RCC 7860 (cell line): ENCODE measurements at places on chromosomes 12 and 14.

GRCh38 chr14:62655166-62655565 lies 390.1 kb downstream of the KCNH5 start:
- DNase-seq: no peak

GRCh38 chr12:6301721-6302120 lies 8.8 kb upstream of the PLEKHG6 start:
- DNase-seq: no peak

GRCh38 chr14:97116546-97116945 lies 319.4 kb downstream of the VRK1 start:
- peak; percentile 56 for DNase-seq

- no peak for DNase-seq
Measured at GRCh38 chr12:9786726-9787717, 26.3 kb upstream of the CD69 start.

DNA sequence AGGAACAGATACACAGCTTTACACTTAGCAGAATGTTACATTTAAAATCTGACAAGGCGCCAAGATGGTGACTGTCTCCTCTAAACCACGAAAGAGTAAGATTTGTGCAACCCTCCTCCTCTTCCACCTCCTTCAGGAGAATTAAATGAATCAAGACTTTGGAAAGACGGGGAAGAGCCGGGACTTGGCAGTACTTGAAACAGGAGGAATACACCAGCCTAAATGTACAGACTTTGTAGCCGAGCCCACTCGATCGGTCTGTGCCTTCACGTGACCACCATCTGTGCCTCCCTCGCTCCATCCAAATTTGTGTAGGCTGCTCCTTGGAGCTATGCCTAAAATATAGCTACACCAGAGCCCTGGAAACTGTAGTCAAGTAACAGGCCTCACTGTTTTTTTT lies 38.3 kb downstream of the SSPN start:
- DNase-seq: no peak

GRCh38 chr12:88206601-88207000 lies 64.5 kb downstream of the TMTC3 start:
- DNase-seq: no peak

DNA sequence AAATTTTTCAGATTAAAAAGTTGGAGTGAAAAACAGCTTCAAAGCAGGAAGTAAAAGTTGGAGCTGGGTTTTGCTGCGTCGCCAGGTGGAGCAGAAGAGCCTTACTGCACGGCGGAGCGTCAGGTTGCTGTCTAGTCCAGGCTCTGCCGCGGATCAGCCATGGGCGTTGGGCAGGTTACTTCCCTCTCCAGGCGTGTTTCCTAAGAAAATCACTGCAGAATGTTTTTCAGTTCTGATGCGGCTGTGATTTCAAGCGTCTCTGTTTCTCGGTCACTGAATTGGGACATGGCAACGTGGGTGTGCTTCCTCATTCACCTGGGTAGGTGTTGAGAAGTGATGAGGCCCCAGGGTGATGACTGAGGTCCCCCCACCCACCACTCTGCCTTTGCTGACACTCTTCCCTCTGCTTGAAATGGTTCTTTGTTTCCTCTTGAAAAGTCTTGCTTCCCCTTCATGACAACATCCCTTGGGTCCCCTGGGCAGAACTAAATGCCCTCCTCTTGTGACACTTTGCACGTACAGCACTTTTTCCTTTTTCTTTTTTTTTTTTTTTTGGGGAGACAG lies 7.6 kb downstream of the EVL start:
- no peak for DNase-seq

DNA sequence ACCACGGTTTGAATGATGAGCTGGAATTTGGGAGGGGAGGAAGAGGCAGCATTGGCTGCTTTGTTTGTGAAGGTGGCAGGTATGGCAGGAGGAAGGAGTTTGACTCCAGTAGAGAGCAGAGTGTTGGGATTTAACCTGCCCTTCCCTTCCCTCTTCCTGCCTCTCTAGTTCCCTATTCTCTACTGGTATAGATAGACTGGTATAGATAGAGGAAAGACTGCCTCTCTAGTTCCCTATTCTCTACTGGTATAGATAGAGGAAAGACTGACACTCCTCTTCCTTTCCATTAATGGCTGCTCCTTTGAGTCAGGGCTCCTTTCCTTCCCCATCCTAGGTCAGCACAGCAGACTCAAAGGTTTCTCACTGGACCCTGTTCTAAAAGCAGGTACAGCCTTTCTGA lies 8.4 kb upstream of the SYCP3 start:
- no peak for DNase-seq

GRCh38 chr12:77548797-77549196 lies 281.9 kb upstream of the NAV3 start:
- DNase-seq: no peak

- DNase-seq: no peak
Measured at GRCh38 chr12:112980491-112981158, 2.3 kb downstream of the OAS2 start.

DNA sequence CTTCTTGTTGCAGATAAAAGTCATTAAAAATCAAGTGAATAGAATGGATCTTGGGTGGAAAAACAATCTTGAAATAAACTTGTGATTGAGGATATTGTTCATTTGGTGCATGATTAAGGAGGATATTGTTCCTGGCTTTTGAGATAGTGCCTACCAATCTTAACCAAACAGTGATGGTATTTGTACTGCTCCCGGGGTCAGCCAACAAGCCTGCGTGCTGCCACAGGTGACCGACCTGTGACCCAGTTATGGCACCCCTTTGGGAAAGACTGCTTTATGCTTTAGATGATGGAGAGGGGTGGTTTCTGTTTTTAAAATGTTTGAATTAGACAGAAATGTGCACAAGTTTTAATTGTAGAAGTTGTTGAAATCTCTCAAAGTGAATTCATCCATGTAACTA lies 41.6 kb downstream of the SUDS3 start:
- DNase-seq: no peak

DNA sequence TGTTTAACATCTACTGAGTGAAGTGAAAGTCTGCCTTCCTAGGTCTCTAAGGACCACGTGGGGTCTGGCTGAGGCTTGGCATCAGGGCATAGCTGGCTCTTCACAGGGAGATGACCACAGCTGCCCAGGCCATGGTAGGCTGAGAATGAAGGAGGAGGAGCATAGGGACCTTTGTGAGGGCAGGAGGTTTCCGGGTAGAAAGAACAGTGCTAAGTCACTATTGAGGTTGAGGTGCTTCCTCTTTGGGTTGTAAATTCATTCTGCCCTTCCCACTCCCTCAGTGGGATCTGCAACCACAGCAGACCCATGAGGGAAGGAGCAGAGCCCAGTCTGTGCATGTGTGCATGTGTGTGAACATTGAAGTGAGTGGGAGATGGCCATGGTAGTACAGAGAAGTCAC lies 909.6 kb downstream of the VRK1 start:
- DNase-seq: no peak

DNA sequence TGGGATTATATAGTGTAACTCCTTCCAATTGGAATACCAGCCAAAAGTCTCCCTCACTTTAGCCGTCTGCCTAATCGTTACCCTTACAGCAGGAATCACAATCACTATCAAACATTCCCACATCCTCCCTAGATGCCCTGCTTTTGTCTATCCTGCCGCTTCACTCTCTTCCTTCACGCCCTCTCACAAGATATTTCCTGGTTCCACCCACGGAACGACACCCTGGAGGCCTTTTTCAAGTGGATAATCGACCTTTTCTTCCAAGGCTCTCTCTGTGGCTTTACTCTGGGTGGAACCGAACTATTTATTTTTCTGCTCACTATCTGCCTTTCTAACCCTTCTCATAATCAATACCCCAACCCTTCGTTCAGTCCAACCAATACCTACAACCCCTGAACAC lies 58.9 kb downstream of the MOK start:
- DNase-seq: no peak

DNA sequence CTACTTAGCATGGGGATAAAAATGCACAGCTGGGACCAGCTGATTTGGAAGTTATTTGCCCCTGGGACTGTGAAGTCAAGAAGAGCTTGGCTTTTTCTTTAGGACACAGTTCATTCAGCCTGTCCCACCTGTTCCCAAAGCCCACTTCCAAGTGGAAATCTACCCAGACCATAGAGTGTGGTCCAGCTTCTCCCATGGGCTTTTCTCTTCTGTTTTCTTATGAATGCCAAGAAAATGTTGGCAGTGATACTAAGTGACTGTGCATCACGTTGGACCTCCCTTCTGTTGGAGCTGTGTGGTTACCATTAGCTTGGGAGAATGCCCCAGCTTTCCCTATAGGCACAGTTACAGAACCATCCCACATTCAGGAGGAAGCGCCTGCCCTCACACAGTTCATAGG lies 89.4 kb downstream of the NT5DC3 start:
- DNase-seq: no peak

DNA sequence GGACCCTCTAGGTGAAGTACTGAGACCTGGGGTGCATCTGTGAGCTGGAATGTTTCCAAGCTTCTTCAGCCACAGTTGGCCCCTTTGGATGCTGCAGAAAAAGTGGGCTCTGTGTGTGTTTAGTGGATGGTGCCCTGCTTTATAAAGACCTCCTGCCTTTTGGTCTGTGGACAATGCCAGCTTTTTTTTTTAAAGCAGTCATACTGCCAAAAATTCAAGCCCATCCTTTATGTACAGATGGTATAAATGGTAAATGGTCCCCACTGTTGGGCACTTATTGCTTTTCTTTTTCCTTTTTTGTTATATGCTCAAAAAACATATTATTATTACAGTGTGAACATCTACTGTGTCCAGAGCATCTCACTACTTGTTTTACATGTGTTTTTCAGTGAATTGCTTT lies 81.1 kb downstream of the SMOC1 start:
- no peak for DNase-seq

- DNase-seq: peak; percentile 33
Measured at GRCh38 chr14:57533214-57533613, 39.6 kb upstream of the CCDC198 start.

DNA sequence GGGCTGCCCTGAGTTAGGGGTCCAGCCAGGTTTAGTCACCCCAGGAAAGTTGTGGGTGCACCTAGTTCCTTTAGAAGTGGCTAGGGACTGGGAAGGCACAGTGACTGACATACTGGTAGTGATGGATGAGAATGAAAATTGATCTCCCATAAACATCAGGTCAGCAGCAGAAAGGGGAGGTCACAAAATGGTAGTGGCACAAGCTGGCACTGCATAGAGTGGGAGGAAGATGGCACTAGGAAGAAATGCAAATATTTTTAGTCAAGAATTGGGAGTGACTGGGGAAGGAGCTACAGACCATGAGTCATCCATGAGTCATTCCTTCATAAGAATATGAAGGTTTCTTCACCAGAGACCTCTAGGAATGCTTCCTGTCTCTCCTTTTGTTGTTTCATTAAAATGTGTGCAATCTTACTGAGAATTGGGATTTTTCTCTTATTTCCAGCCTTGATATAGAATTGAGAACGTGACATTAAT lies 198.3 kb upstream of the AMIGO2 start:
- DNase-seq: peak; percentile 95

DNA sequence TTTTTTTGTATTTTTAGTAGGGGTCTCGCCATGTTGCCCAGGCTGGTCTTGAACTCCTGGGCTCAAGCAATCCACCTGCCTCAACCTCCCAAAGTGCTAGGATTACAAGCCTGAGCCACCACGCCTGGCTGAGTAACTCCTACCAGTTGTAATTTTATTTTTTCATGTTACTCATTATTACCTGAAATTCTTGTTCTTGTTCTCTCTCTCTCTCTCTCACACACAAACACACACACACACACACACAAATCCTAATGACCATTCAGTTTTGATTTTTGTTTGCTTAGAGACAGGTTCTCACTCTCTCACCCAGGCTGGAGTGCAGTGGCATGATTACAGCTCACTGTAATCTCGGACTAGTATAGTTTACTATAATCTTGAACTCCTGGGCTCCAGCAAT lies 30.2 kb downstream of the DNAL1 start:
- no peak for DNase-seq

DNA sequence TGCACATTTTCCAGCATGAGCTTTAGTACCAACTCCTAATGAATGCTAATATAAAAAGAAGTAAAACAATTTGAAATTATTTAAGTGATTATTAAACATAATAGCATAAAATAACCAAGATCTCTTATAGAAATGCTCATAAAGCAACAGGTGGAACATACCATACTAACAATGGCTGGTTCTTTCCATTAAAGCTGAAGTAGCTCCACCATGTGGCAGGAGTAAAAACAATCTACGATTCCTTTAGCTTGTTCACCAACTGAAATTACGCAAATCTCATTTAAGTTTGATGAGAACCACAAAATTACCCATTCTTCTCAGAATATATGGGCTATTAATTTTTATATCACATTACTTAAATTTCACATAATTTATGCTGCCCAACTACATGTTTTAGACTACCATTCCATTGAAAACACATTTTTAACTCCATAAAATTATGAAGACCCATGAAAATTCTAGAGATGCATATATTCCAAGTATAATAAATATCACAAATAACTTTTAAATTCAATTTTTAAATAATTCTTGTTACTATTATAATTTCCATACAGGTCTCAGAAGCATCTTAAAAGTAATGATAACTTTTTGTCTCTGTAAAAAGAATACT lies 213.6 kb downstream of the DAD1 start:
- DNase-seq: no peak

DNA sequence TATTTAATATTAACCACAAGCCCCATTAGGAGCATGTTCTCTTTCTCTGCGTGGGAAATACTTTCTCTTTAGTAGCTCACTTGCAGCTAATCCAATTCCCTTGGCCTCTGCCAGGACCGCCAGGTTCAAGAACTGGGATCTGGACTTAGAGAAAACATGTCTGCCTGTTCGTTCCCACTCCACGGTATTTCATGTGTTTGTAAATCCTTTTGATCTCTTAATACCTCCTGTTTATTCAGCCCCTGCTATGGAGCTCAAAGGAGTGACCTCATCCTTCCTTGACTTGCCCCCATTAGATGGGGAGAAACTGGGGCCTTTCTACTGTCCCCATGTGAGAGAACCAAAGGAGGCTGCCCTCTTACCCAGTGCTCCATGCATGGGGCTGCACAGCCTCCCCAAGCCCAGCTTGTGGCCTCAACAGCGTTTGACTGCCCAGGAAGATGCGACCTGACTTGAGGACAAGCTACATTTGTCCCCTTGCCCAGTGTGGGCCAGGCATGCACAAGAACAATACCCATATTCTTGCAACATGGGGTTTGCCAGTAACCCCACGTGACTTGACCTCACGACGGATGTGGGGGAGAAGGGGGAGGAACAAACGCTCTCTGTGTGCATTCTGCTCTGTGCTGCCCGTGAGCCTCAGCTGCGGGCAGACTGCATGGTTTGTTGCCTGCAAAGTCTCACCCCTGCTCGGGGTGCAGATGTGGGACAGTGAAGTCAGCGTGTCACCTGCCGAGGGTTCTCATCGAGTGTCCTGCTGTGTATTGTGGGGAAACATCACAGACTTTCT lies 30.3 kb downstream of the CD9 start:
- DNase-seq: no peak

DNA sequence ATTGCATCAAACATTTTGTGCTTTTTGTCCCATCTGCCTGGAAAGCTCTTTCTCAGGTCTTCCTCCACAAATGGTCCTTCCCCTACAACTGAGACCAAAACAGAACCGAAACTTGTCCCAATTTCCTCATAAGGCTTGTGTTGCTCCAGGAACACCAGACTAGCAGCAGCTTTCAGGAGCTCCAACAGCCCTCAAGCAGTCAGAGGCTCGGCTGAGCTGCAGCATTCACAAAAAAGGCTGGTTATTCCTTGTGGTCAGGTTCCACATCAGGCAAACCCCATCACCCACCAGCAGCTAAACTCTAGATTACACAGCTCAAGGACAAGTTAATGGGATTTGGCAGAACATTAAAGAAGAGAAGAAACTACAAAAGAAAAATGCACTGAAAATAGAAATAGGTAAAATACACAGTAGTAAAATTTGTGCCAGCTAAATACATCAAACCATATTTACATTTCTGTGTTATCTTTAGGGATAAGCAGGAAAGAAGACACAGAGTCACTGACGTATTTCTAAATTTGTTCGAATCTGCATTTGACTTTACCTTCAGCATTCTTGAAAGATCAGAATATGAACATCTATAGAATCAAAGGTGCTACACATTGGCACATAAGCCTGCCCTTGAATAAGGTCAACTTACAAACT lies 141.2 kb downstream of the STXBP6 start:
- DNase-seq: no peak
